H7 (cell line): ENCODE measurements at places on chromosomes 4 and X. TPM values are rescaled to one million over a fixed set of nuclear protein-coding genes. Genes with fewer than 3 reads are reported as not detected.

The PARM1 gene
- 2.5 TPM in 2 replicates for total RNA-seq

The EDNRA gene
- 1.1 and 1.4 TPM in 2 replicates for total RNA-seq

The UGT2A3 gene
- total RNA-seq = not detected in 2 replicates

The FAM47E gene
- 0.17 and 1.4 TPM in 2 replicates for total RNA-seq

The TBX22 gene
- 0.74 and 1.3 TPM in 2 replicates for total RNA-seq

The GABRG1 gene
- total RNA-seq = 0.07 TPM in 1 of 2 replicates, not detected in the other

The TKTL2 gene
- total RNA-seq = not detected in 2 replicates

The TMEM154 gene
- total RNA-seq = 0.31 and 1.4 TPM in 2 replicates

The SRPK3 gene
- not detected in 2 replicates for total RNA-seq

The PABPC1L2A gene
- 0.03 and 0.26 TPM in 2 replicates for total RNA-seq

The TMPRSS11D gene
- not detected in 2 replicates for total RNA-seq

The DUSP9 gene
- total RNA-seq = 2.3 and 3.3 TPM in 2 replicates

The ITIH6 gene
- not detected in 2 replicates for total RNA-seq

The HPSE gene
- 0.62 and 0.78 TPM in 2 replicates for total RNA-seq

The PPEF2 gene
- total RNA-seq = not detected in 2 replicates

The RTL5 gene
- total RNA-seq = 1.3 and 1.5 TPM in 2 replicates

The VCX2 gene
- not detected in 2 replicates for total RNA-seq
